ENCODE measurements at places on chromosomes 16 and 17. TPM values are rescaled to one million over a fixed set of nuclear protein-coding genes. Genes with fewer than 3 reads are reported as not detected.

The GNG13 gene
- total RNA-seq = not detected

The ORC6 gene
- total RNA-seq = 13.0 TPM

The ACD gene
- total RNA-seq = 24.1 TPM

- DNase-seq = no peak
Observed at GRCh38 chr16:75074920-75075687, 41.5 kb downstream of the LDHD start.

DNA sequence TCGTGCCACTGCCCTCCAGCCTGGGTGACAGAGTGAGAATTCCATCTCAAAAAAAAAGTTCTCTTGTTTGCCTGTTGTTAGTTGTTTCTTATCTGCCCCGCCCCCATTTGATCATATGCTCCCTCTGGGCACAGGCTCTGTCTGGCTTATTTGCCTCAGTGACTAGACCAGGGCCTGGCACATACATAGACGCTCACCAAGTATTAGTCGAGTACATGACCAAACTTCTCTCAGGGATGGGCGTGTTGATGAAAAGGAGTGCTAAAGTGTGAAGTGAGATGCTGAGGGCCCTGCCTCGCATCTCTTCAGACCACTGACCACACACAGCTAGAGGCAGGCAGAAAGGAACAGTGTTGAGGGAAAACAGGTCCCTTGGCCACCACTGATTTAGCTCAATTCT, 3.3 kb upstream of the HELZ start:
- no peak for DNase-seq

GRCh38 chr16:17362946-17363345, 107.8 kb downstream of the XYLT1 start:
- DNase-seq = no peak

GRCh38 chr17:37037590-37038155, 88.9 kb downstream of the AATF start:
- no peak for DNase-seq

GRCh38 chr17:35795007-35795870, at the start of gene MMP28:
Gene MMP28 (minus strand): TSS chr17:35795641. CDS start chr17:35795377, 264 bp downstream.
- DNase-seq = no peak
